ENCODE measurements at places on chromosomes 2 and 18.

DNA sequence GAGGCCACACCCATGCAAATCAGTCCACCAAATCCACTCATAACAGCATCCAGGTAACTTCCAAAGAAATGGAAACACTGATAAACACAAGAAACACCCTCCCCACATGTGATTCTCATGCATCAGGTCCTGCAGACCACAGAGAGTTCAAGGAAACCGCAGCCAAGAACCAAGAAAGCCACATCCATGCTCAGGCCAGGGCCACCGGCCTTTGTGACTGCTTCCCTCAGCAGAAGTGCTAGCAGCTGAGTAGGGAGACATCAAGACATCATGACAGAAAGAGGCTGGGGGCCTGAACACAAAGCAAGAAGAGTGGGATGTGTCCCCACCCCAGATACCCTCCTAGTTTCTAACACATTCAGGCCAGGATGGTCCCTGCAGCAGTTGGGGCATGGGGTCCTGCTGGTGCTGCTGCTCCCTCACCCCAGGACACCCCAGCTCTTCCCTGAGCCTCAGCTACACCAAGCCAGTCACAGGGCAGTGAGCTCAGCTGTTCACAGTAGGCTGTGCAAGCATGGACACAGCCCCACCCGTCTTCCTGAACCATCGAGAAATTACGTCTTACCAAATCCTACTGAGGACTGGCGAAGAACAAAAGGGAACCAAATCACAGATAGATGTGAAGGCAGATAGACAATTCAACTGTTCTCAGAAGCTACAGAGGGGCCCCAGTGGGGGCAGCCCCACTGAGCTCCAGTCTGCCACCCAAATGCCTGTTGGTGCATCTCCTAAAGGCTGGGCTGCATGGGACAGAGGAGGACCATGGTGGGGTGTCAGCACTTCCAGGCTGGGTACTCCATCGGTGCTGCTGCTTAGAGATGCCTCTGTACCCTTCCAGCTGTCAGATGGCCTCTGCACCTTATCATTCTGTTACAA lies 60.9 kb downstream of the HDAC4 start:
- DNase-seq, result no peak

DNA sequence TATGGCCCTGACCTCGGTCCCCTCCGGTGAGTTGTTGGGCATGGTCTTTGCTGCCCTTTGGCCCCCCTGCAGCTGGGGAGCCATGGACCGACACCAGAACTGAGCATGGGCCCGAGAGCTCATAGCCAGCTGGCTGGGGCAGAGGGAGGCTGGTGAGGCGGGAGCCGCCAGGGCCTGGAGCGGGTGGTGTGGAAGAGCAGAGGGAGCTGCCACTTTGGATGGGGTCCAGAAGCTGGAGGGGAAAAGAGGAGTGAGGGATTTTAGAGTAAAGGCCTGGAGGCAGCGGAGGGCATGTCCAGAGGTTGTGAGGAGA lies 16.5 kb upstream of the CNNM3 start:
- DNase-seq, result no peak

DNA sequence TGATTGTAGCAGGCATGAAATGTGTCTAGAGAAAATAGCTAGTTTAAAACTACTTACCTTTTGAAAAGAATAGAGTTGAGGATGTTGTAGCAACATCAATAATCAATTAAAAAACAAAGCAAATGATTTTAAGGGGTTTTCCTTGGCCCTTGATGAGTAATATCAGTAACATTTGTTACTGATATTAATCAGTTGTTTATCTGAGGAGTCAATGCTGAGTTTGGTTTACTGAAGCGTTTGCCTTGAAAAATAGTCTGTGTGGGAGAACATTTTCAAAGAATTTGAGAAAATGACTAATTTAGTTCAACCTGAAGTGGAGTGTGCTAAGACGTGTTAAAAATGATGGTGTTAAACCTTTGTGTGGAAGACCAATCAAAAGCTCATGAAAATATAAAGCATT lies 9.3 kb downstream of the PTH2R start:
- DNase-seq, result no peak

DNA sequence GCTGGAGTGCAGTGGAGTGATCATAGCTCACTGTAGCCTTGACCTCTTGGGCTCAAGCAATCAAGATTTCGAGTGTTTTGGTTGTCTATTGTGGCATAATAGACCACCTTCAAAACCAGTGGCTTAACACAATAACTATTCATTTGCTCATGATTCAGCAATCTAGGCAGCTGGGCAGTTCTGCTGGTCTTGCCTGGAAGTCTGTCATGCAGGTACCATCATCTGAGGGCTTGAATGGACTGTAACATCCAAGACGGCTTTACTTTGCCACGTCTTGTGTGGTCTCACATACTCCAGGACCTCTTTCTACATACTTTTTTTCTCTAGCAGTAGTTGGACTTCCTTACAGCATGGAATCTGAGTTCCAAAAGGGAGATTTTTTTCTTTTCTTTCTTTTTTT lies 13.2 kb upstream of the ANKRD29 start:
- DNase-seq, result no peak

DNA sequence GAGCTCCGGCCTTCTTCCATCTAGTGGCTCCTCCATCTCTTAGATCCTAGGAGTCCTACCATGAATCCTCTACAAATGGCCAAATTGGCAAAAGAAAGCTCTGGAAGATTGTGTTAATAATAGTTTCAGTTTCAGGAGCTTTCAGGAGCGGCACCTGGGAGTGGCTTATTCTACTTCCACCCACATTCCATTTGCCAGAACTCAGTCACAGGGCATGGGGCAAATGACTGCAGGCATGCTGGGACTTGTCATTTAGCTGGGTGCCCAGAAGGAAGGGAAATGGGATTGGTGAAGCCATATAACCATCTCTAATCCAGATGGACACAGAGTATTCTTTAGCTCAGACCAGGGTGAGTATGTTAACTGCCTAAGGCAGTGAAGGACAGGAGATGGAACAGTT lies 3.6 kb upstream of the LRATD1 start:
- DNase-seq, result no peak

DNA sequence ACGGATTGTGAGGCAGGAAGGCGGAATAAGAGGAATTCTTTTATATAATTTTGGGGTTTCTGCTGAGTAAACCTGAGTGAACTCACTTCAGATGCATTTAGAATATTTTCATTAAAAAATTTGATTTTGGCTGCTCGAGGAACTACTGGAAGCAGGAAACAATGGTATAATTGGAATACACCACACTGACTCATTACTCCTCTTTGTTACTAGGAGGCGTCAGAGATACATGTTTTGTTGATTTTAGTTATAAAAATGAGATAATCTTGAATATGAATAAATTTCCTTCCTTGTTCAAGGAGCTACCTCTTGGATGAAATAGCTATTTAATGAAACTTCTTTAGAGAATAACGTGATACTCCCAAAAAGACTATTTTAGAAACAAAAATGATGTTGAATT lies 97.4 kb downstream of the ANKRD36 start:
- DNase-seq, result no peak

DNA sequence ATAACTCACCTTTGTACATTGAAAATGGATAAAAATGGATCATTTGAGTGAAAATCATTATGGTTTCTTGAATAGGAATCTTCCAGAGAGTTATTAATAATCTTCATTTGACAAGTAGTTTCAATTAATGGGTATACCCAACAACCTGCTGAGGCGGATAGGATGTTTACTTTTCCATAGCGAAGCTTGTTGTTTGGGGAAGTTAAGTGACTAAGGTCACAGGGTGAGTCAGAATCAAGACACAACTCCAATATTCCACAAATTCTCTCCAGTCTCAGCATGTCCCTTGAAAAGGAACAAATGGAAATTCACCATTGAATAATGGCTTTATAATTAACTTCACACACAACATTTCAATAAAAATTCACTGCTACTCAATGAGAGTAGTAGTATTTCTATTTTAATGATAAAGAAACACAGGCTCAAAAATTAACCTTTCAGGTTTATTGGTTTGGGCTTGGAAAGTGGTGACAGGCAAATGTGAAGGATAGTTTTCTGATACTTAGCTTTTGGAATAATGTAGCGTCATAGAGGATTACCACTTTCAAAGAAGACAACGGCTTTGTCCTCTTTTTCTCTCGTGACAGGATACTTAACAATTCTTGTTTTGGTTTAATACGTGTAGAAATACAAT lies 211.3 kb downstream of the GPD2 start:
- DNase-seq, result no peak

Data from activated CD4-positive, alpha-beta T cell treated with anti-CD3 and anti-CD28 coated beads, Interleukin-2, amount 50 U/mL, for 1 hour (primary cell).